ENCODE measurements at places on chromosomes 5 and 9.

GRCh38 chr5:127079994-127080491 is 6.7 kb upstream of the C5orf63 start:
- peak; percentile 61 for DNase-seq

GRCh38 chr9:134650431-134651190 is 9.0 kb downstream of the COL5A1 start:
- DNase-seq, result no peak

- DNase-seq, result no peak
These were observed 95.3 kb downstream of the XRCC4 start for GRCh38 chr5:83172655-83173054.

DNA sequence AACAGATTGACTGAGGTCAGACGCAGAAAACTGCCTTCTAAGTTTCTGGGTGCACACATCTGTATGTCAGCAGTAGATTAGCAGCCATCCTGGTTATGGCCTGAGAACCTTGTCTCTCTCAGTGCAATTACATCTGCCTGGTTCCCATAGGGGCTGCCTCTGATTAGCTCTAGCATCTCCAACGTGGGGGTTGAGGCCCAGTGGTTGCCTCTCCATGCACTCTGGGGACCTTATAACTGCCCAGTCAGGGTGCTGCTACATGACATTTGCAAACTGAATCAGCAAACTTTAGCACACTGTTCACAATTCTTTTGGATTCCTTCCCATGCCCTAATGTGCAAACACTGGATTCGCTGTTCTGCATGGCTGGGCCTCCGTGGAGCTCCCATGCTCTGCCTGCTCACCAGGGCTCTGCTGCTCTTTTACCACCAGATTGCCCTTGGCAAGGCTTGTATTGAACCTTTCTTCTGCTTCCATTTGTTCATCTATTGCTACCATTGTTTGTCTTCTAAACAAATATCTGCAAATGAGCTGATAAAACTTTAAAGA is 36.2 kb downstream of the SNX18 start:
- no peak for DNase-seq

GRCh38 chr5:149125386-149125891 is 15.9 kb upstream of the ABLIM3 start:
- DNase-seq, result no peak

GRCh38 chr5:180283026-180283615 is 8.8 kb downstream of the MAPK9 start:
- no peak for DNase-seq

DNA sequence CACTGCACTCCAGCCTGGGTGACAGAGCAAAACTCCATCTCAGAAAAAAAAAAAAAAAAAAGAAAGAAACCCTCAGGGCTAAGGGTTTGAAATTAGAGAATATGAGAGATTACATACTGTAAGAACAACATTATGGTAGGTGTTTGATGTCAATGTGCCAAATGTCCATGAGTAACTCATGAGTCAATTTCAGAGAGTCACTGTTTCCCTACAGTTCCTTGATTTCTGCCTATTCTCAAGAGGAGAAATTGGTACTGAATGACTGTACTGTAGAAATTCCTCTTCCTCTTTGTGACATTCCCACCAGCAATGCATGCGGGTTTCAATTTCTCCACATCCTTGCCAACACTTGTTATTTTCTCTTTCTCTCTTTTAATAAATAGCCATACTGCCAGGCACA is 35.2 kb downstream of the MARVELD2 start:
- DNase-seq, result no peak

DNA sequence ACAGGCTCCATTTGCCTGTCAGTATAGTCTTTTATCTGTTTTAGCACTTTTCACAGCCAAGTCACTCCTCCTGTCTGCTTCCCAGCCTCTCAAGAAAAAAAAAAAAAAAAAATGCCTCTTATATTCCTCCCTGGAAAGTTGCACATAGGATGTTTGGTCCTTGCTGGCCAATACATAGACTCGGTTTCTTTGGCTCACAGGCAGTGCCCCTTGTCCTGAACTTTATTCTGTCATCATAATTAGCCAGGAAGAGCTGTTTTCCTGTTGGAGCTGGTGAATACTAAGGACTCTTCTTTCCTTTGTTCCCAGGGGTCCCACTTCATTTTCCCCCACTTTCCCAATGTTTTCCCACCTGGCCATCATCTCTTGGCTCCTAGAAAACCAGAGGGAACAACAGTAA is 191.2 kb downstream of the NR3C1 start:
- no peak for DNase-seq

DNA sequence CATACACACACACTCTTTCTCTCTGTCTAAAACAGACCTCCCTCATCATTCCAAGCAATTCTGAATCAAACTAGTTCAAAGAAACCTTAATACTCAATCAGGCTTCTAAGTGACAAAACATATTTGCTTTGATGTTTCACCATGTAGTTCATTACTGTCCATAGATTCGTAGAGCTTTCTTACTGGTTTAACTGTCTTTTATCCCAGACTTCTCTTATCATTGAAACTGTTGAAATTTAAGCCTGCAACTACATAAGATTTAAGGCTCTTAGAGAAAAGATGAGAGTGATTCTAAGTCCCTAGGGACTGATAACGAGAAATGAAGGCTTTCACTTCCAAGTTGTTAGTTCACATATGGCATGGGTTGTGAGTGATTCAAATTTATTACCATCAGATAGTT is 11.0 kb upstream of the PLAC8L1 start:
- DNase-seq, result no peak

GRCh38 chr9:94713436-94714215 is 12.9 kb upstream of the AOPEP start:
- DNase-seq, result no peak

GRCh38 chr5:80283360-80283759 is 27.5 kb upstream of the SERINC5 start:
- DNase-seq, result no peak

DNA sequence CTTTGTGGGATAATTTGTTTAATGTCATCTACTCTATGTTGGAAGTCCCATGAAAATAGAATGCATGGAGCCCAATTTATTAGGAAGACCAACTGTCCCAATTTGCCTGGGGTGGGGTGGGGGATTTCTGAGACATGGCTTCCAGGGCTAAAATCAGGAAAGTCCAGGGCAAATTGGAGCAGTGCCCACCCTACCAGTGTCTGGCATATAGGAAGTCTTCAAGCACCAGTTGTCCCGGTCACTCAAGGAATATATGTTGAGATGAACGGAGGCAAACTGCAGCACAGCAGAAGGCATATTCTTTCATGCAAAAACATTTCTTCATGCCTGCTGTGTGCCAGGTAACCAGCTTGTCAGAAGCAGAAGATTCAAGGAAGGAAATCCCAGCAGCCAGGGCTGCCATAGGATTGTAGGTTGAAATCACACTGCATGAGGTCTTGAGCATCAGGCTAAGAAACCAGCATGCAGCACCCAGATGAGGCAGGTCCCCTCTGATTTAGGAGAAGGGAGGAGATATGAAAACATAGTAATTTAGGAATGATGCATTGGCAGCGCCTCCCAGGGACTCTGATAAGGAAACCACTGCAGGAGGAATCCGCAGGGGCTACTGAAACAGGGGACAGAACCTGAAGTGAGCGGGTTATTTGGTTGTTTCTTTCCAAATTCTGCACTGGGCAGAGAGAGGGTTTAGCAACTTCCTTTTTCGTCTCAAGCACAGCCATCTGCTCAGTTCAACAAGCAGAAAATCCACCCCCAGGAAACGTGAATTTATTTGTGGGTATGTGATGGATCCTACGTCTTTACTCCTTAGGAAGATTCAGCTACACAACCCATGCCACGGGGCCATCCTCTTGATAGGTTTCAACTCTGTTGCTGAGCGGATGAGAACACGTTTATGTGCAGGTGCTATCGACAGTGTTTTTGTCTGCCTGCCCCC is 112.6 kb upstream of the CPEB4 start:
- no peak for DNase-seq

DNA sequence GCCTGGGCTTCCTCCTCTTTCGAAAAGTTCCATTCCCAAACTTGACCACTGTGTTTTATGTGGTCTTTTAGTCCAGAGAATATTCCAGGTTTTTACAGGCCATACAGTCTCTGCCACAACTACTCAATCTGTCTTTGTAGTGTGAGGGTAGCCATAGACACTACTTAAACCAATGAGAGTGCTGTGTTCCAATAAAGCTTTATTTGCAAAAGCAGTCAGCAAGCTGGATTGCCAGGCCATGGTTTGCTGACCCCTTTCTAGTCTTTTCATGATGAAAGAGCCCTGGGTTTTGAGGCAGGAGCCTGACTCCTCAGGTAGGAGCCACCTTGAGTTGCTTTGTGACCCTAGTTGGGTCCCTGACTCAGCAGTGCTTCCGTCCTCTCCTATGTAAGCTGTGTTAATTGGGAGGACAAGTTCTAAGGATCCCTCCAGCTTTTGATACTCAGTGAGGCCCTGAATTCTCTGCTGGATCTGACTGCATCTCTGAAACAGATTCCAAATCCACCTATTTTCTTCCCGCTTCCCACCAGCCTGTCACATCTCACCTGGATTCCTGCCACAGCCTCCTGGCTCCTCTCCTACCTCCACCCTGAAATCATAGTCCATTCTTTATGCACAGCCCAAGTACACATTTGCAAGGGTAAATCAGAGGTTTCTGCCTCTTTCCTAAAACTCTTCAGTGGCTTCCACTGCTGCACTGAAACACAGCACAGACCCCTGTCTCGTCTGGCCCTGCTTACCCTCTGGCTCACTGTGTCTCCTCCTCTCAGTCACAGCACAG is 13.5 kb downstream of the GALNT10 start:
- no peak for DNase-seq

DNA sequence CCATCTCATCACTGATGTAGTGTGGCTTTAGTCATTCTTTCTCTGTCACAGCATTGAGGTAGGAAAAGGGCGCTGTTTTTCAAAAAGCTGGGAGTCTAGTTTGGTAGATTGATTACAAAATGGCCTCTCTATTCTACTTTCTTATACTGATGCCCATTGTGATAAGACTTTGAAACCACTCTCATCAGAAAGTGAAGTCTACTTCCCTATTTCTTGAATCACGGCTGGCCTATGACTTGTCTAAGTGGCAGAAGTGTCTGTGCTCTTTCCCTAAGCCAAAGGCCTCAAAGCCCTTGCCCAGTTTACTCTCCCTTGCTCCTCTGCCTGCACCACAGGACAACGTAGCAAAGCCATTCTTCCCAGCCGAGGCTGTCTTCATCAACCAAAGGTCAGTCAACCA is 83.0 kb upstream of the IL33 start:
- DNase-seq, result no peak

DNA sequence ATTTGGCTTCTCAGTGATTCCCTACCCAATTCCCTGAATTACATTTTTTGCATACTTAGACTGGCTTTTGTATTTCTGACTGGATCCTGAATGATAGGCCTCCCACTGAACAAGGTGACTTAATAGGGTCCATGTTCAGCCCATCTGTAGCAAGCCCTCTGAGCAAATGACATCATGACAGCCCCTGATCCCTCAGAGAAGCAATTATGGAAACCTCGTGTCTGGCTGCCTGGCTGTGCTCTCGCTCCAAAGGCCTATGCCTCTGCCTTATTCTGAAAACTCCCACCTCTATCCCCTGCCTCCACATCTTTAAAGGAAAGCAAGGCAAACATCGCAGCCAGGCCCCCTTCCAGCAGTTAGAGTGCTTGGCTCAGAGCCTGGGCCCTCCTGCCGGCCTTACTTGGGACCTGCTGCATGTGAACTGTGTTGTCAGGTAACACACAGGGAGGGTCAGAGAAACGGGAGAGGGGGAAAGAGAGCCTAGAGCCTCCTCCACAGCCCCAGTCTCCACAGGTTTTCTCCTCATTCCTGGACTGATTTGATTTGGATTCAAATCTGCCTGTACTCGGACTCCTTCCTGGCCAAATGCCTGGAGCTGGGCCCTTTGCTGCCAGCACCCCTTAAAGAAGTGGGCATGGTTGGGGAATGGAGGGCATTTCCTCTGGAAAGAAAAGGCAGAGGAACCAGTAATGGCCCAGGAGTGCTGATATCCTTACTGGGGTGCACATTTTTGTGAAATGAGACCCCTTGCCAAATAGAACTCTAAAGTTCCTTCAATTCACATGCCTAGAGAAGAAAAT is 3.8 kb downstream of the DCANP1 start:
- DNase-seq, result no peak

DNA sequence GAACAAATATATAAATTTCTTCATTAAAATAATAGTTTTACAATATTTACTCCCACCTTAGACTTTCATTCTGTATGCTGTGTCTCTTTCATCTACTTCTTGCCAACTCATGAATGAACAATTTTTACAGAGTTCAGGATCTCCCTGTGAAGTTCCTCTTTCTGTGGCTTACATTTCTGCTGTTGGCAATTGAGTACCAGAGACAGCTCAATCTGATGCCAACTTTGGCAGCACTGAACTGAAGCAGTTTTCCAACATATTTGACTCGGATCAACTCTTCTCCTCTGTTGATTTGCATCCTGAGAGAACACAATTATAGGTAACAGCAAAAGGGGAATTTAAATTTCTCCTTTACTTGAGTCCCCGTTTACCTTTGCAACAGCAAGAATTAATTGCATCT is 1262.2 kb downstream of the EFNA5 start:
- no peak for DNase-seq

DNA sequence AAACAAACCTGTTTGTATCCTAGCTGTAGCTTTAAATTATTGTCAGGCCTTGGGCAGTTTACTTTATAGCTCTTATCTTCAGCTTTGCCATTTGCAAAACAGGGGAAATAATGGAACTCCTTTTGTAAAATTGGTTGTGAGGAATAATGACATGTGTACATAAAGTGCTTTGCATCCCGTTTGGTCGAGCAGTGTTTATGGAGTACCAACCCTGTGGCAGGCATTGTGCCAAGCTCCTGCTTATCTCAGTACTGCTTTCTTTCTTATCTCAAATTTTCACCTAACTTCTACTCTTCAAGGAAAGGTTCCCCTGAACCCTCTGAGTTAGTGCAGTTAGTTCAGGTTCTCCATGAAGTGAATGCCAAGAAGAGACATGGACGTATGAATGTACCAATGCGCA is 9.4 kb upstream of the TENT2 start:
- DNase-seq, result no peak

DNA sequence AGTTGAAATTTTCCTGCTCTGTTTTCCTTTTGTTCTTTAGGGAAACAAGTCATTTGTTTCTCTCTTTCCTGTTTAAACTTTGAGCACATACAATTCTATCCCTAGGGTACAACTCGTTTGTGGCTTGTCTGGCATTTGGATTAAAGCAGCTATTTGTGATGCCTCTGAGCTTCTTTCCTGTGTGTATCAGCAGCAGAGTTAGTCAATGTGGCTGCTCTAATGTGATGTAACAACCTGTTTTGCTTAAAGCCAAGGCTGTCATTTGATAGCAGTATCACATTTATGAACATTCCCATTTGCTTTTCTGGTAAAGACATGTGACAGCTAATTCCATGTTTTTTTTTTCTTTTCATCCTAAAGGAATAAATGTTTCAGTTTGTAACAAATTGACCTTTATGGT is 314.3 kb upstream of the CHD1 start:
- DNase-seq, result no peak
